ENCODE measurements at places on chromosomes 1 and 21. TPM values are rescaled to one million over a fixed set of nuclear protein-coding genes. Genes with fewer than 3 reads are reported as not detected.

The KLHL20 gene
- 35.2 TPM for polyA plus RNA-seq

The TINAGL1 gene
- polyA plus RNA-seq = 24.6 TPM

The CHD5 gene
- 67.5 TPM for polyA plus RNA-seq

DNA sequence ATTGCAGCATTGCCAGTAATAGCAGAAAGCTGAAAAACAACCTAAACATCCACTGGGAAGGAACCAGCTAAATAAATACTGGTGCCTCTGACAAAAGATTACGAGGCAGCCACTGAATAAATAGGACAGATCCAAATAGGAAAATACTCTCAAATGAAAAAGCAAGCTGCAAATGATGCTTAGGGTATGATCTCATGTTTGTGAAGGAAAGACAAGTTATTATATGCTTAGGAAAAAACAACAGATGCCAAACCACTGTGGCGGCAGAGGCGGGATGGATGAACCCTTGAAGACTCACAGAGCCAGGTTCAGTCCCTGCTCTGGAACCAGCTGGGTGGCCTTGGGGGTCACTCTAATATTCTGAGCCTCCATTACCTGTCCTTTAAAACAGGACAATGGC, 41.6 kb downstream of the MATN1 start:
- DNase-seq = no peak

DNA sequence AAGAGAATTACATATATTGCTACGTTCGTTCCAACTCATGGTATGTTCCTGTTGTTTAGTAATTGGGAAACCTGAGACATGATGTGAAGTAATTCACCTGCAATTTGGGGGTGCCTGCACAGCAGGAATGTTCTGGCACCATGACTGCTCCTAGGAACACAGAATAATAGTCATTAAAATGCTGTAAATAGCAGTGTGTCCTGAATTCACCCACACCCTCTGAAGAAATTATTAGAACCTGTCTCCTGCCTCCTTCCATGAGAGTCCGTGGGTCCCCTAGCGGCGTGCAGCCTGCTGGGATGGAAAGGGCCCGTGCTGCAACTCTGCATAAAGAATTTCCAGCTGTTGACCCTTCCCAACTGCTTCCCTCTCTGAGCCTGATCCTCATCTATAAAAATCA, 143.1 kb downstream of the PCBP3 start:
- no peak for DNase-seq

DNA sequence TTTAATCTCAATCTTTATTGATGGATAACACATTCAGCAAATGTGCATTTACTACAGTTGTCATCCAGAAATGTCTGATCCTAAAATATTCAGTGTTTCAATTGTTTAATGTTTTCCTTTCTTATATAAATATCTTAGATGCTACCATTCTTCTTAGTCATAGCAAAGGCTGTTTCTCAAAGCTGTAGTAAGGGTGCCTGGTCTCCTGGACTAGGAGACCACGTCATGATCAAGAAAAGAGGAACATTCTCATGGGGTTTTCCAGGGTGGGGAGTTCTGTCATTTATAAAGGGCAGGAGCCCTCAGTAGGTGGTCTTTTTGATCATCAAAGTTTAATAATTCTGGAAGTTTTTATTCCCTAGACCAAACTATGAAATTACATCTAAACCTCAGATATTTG, 292.8 kb downstream of the HMCN1 start:
- DNase-seq = no peak

DNA sequence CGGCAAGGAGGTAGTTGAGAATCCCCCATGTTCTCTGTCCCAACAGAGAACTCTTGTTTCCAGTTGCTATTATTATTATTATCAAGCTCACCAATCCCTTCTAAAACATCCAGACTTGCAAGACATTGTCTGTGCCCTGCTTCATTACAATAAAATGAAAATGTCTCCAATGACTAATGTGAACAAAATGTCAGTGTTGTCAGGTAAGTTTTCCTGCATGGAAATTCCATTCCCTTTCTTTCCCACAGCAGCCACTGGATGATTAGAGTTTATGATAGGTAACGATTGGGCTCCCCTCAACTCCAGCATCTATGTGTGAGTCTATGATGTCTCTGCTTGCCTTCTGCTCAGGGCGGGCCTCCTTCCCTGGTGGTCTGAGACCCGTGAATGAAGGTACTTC, 8.9 kb upstream of the DYRK1A start:
- no peak for DNase-seq

- DNase-seq = no peak
These were observed 79.3 kb downstream of the DISP3 start for GRCh38 chr1:11558276-11558675.

DNA sequence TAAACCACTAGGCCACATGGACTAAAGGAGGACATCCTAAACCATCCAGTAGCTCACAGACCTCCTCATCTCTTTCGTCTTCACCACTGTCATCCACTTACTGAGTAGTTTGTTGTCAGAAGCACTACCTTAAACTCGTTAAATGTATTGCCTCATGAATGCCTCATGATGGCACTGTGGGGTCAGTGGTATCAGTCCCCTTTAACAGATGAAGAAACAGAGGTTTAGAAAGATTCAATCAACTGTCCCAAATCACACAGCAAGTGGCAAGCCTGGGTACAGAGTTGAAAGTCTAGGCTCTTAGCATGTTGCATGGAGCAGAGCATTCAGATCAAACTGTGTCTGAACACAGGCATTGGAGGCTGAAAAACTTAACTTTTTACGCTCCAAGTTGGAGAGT, 183.6 kb upstream of the KIAA0040 start:
- DNase-seq = no peak

DNA sequence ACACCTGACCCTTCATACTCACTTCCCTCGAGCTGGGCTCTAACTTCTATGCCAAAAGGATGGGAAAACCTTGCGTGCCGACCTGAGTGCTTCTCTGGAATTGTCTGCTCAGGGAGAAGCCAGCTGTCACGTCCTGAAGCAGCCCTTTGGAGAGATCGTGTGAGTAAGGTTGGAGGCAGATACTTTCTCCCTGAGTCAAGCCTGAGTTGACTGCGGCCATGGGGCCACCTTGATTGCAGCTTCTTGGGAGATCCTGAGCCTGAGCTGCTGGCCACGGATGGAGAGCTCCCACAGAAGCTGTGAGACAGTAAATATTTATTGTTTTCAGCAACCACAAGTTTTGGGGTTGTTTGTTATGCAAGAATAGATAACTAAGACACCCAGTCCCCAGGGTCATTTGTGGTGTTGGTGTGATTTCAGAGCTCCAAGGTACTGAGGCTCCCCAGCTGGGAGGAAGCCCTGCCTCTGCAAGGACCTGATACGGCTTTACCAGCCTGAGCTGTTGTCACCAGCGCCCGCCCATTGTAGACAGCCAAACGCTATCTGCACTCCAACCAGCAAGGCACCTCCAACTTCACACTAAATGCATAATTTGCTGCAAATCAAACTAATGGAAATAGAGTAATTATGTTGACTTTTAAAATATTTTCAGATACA, 531.6 kb downstream of the PTPRU start:
- DNase-seq = no peak

DNA sequence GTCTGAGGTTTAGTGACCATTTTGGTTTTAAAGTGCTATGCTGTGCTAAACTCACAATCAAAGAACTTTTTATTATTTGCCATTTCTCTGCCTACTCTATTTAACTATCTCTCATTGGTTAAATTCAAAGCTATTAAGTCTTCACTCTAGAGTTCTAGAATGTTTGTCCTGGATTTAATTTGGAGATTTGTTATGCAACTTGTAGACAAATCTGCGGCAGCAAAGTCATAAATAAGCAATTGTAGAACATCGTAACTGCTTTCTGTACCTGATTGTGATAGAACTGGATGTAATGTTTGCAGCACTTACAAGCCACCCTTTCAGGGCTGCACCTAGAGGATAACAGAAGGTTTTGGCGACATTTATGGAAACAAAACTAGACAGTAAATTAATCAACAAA, 566.5 kb upstream of the ADGRL2 start:
- no peak for DNase-seq

DNA sequence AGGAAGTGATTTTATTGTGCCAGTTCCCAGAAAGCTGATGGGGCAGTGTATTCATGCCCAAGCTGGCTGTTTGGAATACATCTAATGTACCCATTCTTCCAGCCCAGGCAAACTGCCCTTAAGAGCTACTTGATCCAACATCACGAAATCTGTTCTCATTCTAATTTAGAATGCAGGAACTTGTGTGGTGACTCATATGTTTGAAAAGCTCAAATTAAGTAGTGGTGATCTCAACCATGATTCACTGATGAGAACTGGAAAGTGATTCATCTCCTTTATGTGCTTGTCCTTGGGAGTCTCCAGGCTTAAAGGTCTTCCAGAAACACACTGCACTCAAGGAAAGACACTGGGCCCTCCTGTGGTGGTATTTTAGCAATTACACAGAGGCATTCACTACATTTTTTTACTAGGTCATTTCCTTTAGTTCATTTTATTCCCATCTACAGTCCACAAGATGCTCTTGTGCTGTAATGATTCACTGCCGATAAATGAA, 65.4 kb downstream of the RPE65 start:
- no peak for DNase-seq

DNA sequence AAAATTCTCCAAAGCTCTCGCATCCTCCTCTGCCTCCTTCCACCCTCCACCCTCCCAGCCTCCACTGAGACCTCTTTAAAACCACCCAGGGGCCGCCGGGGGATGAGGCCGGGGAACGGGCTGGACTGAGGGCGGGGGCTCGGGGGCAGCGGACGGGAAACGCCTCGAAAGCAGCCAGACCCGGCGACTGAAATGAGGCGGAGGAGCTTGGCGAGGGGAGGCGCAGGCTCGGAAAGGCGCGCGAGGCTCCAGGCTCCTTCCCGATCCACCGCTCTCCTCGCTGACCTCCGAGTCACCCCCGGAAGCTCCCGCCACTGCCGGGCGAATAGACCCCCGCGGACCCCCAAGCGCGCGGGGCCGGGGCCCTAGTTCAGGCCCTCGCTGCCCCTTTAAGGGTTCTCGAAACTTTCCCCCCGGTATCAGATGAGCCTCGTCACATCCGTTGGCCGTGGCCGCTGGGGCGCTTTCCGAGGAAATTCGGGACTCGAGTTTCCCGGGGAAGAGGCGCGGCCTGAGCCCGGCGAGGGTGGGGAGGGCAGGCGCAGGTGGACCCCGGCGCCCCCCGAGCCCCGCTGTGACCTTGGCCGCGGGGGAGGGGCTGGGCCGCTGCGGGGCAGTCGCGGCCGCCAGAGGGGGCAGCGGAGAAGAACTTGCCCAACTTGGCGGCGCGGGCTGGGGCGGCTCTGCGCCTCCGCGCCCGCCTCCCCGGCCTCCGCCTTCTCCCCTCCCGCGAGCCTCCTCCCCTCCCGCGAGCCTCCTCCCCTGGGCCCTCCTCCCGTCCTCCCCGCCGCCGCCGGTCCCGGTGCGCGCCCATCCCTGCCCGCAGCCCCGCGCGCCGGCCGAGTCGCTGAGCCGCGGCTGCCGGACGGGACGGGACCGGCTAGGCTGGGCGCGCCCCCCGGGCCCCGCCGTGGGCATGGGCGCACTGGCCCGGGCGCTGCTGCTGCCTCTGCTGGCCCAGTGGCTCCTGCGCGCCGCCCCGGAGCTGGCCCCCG, at the start of gene BACE2:
BACE2 (plus strand) TSS at position 813 of the 995 bp plus-strand sequence; CDS start at position 917, 104 bp downstream.
- DNase-seq = peak; percentile 80

DNA sequence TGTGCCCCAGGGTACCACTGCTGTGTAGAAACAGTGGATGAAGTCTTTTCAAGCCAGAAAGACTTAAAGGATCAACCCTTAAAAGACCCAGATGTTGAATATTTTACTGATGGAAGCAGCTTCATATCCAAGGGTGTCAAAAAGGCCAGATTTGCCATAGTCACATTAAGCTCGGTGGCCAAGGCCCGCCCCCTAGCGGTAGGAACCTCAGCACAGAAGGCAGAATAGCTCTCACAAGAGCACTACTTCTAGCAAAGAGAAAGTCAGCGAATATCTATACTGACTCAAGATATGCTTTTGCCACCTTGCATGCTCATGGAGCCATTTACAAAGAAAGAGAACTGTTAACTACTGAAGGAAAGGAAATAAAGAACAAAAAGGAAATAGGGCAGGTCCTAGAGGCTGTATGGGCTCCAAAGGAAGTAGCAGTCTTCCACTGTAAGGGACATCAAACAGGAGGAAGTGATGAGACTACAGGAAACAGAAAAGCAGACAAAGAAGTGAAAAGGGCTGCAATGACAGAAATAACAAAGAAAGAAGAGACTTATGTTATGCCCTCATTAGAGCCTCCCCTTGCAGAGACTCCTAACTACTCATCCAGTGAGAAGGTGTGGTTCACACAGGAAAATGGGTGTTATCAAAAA, 90.5 kb downstream of the LIPI start:
- peak; percentile 48 for DNase-seq

All from testis (tissue), 5 donors.